ENCODE measurements at places on chromosomes 5 and 9. TPM values are rescaled to one million over a fixed set of nuclear protein-coding genes. Genes with fewer than 3 reads are reported as not detected.

DNA sequence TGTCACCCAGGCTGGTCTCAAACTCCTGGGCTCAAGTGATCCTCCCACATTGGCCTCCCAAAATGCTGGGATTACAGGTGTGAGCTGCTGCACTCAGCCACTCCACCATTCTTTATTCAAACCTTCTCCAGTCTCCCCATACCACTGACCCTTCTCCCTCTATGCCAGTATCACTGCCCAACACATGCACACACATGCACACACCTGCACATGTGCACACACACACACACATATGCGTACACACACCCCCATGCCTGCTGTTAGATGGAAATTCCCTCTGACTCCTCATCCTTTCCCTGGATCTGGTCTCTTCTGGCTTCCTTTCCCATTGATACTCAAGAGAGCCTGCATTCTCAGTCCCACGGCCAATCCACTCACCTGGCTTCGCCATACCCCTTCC is 170.0 kb downstream of the CRB2 start:
- H3K27ac ChIP-seq: no peak overlapping the region
- DNase-seq: no peak
- no peak overlapping the region for H3K4me3 ChIP-seq
- no peaks in the 10 kb centered on the region for H3K4me1 ChIP-seq
- H3K36me3 ChIP-seq: 0 out of 2 replicates have a peak, but pooled peaks cover 5% of the 10 kb centered on the region

SLC25A2 gene
- not detected for total RNA-seq

- peaks cover 4% of the 10 kb centered on the region for H3K36me3 ChIP-seq
- no peaks in the 10 kb centered on the region for H3K4me1 ChIP-seq
- no peak overlapping the region for H3K4me3 ChIP-seq
- no peak for DNase-seq
Measured at GRCh38 chr5:176427971-176428370, 11.6 kb upstream of the CLTB start.

DNA sequence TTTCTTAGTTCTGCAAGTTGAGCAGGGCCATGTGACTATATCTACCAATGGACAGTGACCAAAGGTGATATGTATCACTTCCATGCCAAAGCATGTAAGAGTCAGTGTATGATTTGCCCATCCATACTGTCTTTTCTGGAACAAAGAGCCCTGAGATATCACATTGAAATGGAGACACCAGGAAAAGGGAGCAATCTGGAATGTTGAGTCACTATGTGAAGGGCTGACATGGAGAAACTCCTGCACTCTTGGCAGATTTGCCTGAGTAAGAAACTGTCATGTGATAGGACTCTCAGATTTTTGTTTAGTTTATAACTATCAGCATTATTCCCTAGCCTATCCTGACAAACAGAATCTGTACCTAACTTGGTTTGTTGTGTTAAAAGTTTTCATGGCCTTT is 29.8 kb upstream of the TMEM161B start:
- peaks cover 7% of the 10 kb centered on the region for H3K36me3 ChIP-seq
- no peaks in the 10 kb centered on the region for H3K27me3 ChIP-seq
- no peak overlapping the region for H3K4me3 ChIP-seq

- H3K4me3 ChIP-seq: peak overlapping the region; percentile 76
- peaks cover 15% of the 10 kb centered on the region for H3K4me1 ChIP-seq
- H3K27ac ChIP-seq: peak overlapping the region; percentile 16
- DNase-seq: peak; percentile 97
Measured at GRCh38 chr5:177366528-177367322, 9.0 kb downstream of the RGS14 start.

GRCh38 chr9:98709968-98710965 is 1.5 kb upstream of the GABBR2 start:
- H3K27me3 ChIP-seq: peaks cover 38% of the 10 kb centered on the region
- H3K36me3 ChIP-seq: no peaks in the 10 kb centered on the region
- H3K27ac ChIP-seq: no peak overlapping the region
- peak overlapping the region; percentile 80 for H3K4me3 ChIP-seq

- H3K27me3 ChIP-seq: no peaks in the 10 kb centered on the region
- DNase-seq: no peak
- H3K36me3 ChIP-seq: peaks cover 47% of the 10 kb centered on the region
- H3K27ac ChIP-seq: no peak overlapping the region
- H3K4me3 ChIP-seq: no peak overlapping the region
Measured at GRCh38 chr9:37897665-37898064, 6.3 kb downstream of the SLC25A51 start.

Measured in H9 (cell line).